Stimulated activated CD8-positive, alpha-beta memory T cell treated with anti-CD3 and anti-CD28 coated beads, Interleukin-7, amount 100 ng/mL, for 4 hours (primary cell): ENCODE measurements at places on chromosomes 12 and 14.

GRCh38 chr14:68757618-68758081 lies 35.2 kb downstream of the ZFP36L1 start:
- DNase-seq, result no peak

DNA sequence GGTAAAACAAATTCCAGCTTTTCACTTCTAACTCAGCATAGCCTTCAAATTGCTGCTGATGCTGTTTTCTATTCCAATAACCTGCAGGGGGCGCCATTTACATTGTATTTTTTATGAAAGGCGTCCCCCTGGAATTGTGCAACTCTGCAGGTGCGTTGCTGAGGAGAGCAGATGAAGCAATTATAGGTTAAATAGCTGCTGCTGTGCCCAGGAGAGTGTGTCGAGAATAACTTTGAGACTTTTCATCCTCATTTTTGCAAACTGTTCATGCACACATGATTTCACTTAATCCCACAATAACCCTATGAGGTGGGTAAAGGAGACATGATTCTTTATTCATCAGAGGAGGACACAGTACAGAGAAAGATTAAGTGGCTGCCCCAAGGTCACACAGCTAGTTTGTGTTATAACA lies 75.7 kb downstream of the MYRFL start:
- peak; percentile 38 for DNase-seq

DNA sequence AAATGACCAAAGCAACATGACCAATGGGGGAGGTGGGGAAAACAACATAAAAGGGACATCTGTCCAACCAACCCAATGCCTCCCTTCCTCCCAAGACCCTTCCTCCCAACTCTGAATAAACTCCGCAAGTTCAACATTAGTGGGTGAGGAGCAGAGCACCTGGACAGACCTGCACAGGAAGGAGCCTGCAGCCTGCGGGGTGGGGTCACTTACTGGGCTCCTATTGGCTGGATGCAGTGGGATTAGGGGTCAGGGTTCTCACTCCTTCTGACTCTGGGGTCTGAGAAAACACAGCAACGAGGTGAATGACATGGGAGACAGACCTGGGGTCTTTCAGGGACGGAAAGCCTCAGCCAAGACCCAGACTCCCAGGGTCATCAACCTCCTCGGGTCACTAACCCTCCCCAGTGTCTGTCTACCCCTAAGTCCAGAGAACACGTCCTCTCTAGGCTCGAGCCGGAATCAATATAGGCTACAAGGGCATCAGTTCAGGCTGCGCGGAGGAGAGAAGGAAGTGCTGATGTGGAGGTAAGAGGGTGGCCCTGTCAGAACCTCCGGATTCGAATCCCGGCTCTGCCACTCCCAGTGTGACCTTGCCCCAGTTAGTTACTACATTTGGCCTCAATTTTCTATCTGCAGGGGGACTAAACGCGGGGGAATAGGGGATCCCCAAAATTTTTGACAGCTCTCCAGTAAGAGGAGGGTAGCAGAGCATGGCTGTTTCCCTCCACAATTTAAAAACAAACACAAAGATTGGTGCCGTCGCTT lies 860 bp downstream of the NDRG2 start:
- DNase-seq, result no peak

DNA sequence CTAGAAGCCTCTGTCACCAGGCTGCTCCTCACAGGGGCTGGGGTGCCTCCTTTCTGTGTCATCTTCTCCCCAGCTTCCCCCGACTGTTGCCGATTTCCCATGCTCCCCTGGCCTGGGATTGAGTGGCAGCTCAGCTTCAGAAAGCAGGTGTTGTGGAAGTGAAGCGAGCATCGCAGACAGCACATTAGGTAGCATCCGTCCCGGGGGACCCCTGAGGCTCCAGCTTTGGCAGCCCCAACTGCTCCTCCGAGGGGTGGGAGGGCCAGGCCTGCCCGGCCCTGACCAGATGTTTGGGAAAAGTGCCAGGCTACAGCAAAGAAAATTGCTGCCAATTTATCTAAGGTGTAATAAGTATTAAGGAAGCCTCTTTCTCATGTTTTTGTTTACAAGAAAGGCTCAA lies 1045.6 kb downstream of the BCL11B start:
- DNase-seq, result no peak

- no peak for DNase-seq
Measured at GRCh38 chr14:100076133-100076532, 10.9 kb downstream of the EVL start.

GRCh38 chr14:101882141-101882935 lies 82.0 kb upstream of the DYNC1H1 start:
- no peak for DNase-seq

GRCh38 chr12:65004270-65004669 lies 116.8 kb downstream of the WIF1 start:
- no peak for DNase-seq

DNA sequence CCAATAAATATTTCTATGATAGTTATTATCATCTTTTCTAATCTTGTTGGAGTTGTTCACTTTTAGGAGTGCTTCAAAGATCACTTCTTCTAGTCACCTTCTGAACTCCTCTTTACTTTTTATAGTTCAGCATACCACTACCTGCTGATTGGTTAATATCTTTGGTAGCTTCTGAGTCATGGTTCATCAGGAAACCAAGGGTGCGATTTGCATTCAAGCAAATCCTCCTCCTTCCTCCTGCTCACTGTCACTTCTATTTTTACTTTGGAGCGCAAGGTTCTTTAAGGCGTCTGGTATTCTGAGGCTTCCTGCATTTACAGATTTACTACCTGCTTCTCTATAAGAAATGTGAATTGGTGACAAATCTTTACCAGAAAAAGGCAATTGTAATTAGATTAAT lies 24.0 kb downstream of the SYT1 start:
- no peak for DNase-seq

DNA sequence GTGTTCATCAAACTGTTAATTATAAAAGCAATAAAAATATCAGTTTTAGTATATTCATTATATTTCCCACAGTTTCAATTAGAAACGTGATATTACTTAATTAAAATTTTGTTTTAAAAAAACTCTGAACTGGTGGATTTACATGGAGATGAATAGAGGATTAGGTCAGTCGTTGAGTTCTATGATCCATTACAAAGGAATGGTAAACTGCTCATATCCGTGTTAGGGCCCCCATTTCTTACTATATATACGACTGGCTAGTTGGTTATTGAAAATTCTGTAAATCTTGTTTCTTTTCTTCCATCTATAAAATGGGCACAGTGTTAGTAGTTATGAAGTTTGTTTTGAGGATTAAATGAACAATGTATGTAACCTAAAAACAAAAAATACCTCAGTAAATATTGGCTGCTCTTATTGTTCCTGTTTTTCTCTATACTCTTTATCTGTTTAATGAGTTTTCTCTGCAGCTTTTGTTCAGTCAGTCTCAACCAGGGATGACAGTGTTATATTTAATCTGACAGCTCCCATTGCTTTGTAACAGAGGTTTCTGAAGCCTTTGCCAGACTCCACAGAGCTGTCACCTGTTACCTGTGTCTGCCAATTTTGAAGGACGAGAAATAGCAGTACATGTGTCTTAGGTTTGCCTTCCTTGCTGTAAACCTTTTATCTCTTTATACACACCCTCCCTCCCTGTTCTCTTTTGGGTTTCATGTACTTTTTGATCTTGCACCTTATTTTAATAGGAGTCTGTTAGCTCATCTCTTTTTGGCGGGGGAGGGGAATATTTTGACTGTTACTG lies 41.5 kb downstream of the FRS2 start:
- no peak for DNase-seq

GRCh38 chr12:754851-755562 lies 2.6 kb downstream of the WNK1 start:
- no peak for DNase-seq

- DNase-seq, result no peak
Measured at GRCh38 chr14:101950516-101951215, 13.7 kb upstream of the DYNC1H1 start.

- DNase-seq, result no peak
Measured at GRCh38 chr14:65731933-65732506, 319.5 kb downstream of the FUT8 start.

GRCh38 chr14:82951171-82951570 lies 1417.5 kb upstream of the SEL1L start:
- DNase-seq, result no peak

- DNase-seq, result no peak
Measured at GRCh38 chr12:132402831-132403416, 73.5 kb upstream of the GALNT9 start.

DNA sequence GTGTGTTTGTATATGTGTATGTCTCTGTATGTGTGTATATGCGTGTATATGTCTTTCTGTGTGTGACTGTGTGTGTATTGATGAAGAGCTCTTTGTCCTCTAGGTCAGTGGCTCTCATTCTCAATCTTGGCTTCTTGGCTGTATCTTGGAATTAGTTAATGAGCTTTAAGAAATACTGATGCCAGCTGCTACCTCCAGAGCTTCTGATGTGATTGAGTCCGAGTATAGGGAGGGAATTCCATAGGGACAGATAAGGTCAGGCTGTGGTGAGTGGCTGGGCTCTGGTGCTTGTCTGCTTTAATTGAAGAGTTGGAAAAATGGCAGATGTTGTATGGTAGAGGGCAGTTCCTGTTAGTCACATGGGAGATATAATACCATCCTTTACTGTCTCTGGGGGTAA lies 140.1 kb downstream of the C12orf75 start:
- DNase-seq, result no peak

DNA sequence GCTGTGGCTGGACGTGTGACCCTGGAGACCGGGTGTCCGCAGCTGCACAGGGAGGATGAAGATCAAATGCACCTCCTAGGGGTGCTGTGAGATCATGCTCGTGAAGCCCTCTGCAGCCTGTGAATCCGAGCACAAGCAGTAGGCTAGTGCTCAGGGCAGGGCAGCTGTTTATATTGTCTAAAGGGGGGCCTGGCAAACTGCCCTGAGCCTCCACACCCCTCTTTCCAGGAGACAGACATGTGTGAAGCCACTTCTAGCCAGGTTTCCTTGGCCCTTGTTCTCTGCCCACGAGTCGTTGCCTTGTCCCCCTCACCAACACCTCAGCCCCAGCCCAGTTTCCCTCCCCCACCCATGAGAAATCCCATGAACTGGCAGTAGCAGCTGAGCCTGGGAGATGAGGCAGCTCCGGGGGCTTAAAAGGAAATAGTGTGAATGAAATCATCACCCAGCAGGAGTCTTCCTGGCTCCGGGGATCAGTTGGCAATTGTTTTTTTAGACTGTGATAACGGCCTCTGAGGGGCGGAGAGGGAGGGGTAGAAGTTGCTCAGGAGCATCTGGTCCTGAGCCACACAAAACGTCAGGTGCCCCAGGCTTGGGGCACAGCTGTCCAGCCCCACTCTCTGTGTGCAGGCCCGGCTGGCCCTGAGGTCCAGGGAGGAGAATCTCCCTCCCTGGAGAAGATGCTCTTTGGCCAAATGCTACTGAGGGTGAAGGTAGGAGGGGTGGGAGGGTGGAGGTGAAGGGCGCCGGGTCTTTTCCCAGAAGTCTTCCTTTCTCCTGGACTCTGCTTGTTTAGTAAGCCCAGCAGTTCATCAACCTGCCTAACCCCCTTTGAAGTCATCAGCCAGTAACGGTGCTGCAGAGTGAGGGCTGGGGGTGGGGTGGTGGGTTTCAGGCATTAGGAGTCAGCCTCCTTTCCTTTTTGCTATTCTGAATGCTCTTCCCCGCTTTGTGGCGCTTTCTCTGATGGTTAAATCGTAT lies 4.0 kb downstream of the FGF6 start:
- no peak for DNase-seq

- no peak for DNase-seq
Measured at GRCh38 chr12:115758183-115758582, 519.3 kb downstream of the MED13L start.

DNA sequence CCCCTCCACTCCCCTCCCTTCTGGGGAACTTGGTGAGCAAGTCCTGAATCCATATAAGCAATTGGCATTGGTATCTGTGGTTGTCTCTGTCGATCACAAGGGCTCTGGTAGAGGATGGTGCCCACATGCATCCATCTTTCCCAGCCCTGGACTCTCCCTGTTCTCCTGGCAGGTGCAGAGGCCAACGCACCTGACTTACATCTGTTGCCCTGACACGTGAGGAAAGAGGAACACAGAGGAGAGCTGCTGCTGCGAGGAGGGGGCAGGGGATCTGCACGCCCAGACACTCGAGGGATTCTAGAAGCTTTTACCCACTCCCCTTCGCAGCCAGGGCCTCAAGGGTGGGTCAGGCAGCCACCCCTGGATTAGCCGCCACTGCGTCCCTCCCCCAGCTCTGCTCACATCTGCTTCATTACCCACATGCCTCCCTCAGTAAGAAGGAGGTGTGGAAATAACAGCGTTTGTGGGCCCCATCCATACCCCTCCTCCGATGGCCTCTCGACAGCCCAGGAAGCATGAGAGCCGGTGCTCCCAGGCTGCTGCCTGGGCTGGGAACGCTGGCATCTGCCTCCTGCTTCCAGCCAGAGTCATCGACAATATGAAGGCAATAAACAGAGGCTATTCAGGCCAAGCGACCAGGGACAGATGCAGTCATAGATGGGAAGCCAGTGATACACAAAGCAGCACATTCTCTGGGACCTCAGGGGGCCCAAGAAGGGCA lies 56.5 kb downstream of the KDM2B start:
- no peak for DNase-seq

- DNase-seq, result no peak
Measured at GRCh38 chr14:96285667-96286066, 29.7 kb downstream of the BDKRB1 start.

DNA sequence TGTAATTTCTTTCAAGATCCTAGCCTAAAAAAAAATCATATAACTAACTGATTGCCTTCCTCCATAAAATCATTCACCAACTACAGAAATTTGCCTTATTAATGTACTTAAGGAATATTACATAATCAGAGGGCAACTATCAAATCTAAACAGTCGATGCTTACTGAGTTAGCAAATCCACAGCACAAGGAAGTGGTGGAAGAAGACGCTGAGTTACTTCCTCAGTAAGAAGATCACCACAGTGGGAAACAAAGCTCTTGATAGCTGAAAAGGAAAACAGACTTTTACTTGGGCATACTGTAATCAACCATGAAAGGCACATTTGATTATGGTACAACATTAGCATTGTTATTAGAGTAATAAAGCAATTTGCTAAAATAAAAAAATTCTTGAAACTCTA lies 48.7 kb downstream of the HEATR5A start:
- DNase-seq, result no peak

DNA sequence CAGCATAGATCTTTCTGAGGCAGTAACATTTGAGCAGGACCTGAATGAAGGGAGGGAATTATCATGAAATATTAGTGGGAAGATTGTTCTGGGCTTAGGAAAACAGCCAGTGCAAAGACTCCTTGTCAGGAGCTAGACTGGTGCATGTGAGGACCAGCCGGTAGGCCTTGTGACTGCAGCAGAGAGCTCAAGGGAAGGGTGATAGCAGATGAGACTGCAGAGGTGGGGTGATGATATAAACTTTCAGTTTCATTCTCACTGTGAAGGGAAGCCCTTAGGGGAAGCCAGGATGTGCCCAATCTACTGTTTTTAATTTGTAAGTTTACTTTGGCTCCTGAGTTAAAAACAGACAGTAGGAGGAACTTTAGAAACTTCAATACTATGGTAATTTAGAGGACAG lies 12.4 kb downstream of the IL22 start:
- DNase-seq, result peak; percentile 17

- no peak for DNase-seq
Measured at GRCh38 chr12:123049398-123050240, 69.1 kb downstream of the ARL6IP4 start.

DNA sequence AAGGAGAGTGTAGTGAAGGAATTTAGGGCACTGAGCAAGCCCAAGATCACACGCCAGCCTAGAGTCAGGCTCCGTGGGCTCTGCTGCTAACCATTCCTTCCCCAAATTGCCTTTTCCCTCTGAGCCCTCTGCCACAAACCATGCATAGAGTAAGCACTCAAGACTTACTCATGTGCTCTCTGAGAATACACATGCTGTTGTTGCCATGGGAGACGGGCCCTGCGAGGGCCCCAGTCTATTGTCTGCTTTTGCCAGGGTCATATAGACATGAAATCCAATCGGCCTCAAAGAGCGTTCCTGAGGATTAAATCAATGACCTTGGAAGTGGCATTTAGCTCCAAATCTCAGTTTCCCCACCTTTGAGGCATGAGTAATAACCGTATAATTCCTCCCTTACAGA lies 48.7 kb upstream of the WSCD2 start:
- DNase-seq, result no peak
